CD4-positive, alpha-beta T cell treated with Interferon gamma for 1 hour (primary cell): ENCODE measurements at places on chromosomes 13 and 19.

DNA sequence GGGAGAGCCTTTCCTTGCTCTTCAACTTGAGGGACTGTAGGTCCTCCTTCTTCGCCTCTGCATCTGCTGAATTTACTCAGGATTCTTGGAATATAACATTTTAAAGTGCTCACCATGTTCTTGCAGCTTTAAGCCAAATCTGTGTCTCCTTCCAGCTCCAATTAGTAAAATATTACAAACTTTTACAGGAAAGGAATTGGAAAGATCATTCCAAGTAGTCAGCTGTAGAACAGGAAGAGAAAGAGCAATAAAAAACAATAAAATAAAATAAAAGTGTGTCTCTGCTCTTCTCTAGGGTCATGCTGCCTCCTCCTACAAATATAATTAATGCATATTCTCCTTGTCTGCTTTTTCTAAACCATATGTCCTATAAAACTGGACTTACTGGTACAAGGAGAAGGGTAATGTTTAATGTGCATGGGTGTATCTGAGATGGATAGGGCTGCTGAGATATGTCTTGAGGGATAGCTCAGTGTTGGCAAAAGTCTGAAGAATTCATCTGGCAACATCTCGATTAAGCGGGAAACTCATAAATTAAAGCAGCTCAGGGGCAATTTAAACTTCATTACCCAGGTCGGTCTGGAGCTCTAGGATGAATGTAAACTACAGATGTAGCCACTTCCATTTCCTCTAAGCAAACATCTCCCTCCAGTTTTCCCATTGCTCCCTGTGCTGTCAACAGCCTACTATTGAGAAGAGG lies 25.0 kb downstream of the ENOX1 start:
- no peak for DNase-seq

DNA sequence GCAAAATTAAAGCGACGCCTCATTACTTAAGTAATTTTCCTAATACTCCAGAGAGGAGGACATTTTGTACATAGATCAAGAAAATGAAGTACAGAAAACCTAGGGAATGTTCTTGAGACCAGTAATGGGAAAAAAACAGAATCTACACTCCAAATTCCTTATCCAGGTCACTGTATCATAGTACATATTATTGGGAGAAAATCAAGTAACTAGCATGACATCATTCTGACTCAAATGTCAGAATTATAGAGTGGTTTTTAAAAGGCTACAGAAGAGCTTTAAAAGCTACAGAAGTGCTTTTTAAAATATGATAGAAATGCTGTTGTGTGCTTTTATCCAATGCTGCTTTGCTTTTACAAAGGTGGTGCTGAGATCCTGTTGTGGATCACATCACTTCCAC lies 86.3 kb upstream of the SLC15A1 start:
- no peak for DNase-seq

DNA sequence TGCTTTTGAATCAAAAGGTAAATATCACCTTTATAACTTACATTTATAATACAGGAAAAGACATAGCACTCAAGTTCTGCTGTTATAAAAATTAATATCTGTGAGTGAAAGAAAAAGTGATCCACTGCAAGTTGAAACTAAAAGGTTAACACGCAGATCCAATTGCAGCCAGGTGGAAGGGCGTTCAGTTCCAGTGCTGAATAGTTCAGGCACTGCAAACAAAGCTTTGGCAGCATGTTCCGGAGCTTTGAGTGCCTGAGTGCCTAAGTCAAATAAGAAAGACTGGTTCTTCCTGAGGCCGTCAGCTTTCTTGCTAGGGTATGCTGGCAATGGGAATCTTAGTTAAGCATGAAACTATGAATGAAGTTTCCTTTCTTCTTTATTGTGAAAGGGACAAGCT lies 200.3 kb downstream of the LMO7 start:
- DNase-seq, result no peak

GRCh38 chr19:36851898-36852297 lies 1.2 kb downstream of the ZNF345 start:
- DNase-seq, result no peak

- no peak for DNase-seq
Observed at GRCh38 chr13:22041741-22042140, 370.9 kb downstream of the FGF9 start.

DNA sequence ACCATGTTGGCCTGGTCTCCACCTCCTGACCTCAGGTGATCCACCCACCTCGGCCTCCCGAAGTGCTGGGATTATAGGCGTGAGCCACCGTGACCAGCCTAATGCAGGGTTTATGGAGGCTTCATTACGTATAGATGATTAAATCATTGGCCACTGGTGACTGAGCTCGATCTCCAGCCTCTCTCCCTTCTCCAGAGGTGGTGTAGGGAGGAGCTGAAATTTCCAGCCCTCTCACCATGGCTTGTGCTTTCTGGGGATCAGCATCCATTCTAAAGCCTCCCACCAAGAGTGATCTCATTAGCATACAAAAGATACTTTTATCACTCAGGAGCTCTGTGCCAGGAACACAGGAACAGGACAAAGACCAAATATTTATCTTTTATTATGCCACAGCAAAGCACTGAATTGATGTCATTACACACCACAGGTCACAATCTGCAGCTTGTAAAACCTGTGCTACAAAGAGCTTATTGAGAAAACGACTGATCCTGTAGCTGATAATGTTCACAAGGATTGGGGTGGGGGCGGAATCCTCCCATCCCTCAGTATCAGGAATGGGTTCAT lies 32.4 kb downstream of the RHPN2 start:
- DNase-seq, result no peak

- DNase-seq, result no peak
Observed at GRCh38 chr13:27450921-27451471, 632 bp upstream of the MTIF3 start.

DNA sequence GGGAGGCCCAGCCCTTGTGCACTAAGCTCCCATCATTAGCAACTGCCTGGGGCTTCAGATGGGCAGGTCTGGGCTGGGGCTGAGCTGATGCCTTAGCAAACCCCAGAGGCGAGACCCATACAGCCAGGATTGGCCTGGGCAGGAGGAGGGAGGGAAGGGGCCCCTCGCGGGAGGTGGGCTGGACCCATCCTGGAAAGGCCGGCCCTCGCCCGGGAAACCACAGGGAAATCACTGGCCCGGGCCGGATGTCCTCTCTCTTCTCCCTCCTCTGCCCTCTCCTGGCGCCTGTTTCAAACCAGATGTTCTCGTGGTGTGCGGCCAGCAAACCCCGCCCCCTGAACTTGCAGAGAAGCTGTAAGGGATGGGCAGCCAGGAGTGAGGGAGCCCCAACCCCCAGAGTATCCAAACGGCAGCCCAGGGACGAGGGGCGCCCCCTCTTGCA lies 43.1 kb downstream of the TMEM255B start:
- no peak for DNase-seq

DNA sequence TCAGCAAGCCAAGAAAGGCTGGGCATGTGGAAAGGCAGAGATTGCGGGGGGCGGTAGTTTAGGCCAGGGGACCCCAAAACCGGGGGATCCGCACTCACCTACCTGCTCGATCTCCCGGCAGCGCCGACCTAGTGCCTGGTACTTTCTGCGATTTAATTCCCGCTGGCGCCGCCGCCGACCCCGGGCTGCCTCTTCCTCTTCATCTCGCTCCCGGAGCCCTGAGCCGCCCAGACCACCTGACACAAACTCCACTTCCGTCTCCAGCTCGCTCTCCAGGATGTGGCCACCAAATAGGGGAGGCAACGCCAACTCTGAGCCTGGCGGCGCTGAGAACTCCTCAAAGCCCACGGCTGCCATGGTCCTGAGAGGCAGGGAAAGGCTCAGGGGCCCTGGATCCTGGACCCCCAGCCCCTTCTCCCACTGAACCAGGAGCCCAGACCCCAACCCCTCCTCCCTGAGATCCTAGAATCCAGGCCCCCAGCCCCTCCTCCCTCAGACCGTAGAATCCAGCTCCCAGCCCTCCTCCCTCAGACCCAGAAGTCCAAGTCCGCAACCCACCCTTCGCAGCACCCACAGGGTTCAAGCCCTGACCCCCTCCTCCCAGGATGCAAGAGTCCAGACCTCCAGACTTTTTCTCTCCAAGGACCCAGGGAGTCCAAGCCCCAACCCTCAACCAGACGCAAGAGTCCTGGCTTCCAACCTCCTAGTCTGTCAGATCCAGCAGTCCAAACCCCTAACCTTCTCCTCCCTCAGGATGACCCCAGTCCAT lies 933 bp downstream of the TFPT start:
- no peak for DNase-seq

GRCh38 chr13:36979361-36980050 lies 19.6 kb downstream of the ALG5 start:
- DNase-seq, result no peak

DNA sequence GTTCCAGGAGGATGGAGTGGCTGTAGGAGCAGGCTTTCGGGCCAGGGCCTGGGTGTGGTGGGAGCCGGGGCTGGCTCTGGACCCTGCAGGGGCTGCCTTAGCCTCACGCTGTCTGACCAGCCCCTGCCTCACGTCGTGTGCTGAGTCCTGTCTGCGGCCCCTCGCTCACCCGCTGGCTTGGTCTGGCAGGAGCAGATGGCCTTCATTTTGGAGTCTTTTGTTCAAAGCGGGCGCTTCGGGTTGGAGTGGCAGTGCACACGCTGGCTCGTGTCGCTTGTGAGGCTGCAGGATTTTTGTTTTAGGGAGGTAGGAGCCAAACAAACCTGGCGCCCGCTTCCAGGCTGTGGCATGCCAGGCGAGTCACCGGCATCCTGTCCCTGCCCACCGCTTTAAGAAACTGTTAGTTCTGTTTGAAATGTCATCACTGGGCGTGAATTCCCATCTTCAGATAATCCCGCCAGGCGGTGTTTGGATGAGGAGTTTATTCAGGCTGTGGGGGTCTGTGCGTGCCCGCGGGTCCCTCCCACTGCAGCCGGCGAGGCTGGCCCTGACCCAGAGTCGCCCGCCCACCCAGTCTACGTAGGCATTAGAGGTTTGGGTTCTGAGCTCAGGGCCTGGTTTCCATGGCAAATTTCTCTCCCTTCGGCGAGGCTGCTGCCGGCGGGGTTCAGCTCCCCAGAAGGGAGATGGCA lies 89.8 kb downstream of the KDM4B start:
- no peak for DNase-seq

DNA sequence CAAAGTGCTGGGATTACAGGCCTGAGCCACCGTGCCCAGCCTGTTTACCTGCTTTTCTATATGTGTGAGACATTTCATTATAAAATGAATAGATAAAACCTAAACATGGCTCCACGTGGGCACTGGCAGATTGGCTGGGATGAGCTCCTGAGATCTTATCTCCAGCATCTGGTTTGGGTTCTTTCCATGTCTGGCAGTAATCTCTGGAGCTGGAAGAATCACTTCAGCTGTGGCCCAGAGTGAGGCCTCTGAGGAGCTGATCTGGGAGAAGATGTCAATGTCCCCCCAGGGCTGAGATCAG lies 5.5 kb upstream of the SULT2A1 start:
- no peak for DNase-seq

DNA sequence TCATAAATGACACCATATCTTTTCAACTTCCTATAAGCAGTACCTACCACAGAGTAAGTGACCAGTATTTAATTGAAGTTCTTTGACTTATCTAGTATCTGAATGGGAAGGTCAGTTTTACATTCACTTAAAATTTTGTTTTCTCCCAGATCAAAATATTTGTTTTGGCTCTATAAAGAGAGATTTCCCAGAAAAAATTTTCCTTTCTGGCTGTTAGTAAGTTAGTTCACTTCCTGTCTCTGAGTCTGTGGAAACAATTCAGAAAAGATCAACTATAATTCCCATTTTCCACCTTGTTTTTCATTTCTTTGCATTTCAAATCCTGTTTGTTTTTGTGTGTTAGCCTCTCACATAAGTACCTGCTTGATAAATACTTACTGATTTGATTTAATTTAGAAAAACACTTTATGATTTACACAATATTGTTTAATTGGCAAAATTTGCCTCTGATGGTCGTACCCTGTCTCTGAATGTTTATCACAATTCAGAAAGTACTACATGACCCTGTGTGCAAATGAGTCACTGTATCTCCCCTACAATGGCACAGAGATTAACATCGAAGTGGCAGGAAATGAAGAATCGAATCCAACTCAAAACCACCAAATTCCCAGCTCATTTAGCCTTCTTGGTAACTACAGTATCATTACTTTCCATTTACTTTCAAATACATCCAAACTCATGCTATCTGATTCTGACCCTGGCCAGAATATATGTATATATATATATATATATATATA lies 15.4 kb upstream of the MED4 start:
- no peak for DNase-seq

DNA sequence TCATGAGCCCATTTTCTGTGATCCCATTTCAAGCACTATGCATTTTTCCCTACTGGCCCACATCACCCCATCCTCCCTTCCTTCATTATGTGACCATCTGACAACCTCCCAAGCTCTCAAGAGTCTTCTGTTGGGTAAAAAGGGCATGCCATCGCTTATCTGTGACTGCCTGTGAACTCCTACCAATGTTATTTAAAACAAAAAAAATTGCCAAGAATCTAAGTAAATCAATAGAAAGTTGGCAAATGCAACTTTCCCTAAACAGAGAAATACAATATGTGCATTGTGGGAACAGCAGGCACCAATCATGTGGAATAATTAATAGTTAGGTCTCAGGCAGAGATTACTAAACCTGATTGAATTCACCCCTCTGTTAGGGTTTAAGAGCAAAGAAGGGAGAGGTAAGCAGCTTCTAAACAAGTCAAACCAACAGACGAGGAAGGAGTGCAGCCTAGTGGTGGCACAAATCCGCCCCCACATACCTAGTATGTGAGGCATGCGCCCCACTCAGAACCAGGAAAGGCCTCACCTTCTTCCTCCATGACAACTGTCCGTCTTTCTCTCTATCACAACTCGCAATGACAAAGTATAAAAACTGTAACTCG lies 29.8 kb downstream of the DZIP1 start:
- no peak for DNase-seq

DNA sequence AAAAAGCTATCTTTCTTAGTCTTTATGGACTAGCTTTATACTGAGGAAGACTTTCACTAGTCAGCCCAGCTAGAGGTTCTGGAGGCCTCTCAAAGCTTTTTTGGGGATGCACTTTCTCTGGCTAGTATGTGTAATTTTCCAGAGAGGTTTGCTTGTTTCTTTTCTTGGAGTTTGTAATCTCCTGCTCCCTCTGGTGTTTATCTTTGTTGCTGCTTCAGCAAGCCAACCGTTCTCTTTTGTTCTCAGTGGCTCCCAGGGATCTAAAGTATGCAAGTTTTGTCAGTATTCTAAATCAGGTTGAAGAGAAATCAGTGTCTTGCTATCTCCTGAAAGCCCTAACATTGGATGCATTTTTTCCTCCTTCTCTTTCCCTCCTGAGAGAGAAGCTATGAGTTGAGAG lies 121.1 kb upstream of the MYO16 start:
- DNase-seq, result no peak

DNA sequence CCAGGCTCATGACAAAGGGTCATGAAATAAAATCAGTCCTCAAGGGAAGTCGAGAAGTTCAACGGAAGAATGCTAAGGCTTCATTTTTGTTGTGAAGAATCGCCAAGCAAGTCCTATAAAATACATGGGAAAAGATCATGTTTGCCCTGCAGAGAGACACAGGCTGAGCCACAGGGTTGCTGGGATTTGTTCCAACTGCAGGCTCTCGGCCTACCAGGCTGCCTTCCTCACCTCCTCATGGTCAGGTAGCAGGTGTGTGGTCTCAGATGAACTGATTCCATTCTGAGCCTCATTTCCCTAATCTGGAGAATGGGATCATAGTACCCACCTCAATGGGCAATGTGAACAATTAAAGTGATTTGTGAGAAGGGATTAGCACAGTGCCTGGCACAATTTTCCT lies 114.9 kb upstream of the SPATA13 start:
- DNase-seq, result no peak

GRCh38 chr19:55398200-55398925 lies 9.2 kb downstream of the UBE2S start:
- DNase-seq, result no peak

GRCh38 chr13:58908019-58908679 lies 1255.6 kb downstream of the DIAPH3 start:
- DNase-seq, result no peak
